ENCODE measurements at places on chromosomes 2 and 18.
A peak's percentile ranks its signal among the peaks of the same experiment; 100 is the strongest.

DNA sequence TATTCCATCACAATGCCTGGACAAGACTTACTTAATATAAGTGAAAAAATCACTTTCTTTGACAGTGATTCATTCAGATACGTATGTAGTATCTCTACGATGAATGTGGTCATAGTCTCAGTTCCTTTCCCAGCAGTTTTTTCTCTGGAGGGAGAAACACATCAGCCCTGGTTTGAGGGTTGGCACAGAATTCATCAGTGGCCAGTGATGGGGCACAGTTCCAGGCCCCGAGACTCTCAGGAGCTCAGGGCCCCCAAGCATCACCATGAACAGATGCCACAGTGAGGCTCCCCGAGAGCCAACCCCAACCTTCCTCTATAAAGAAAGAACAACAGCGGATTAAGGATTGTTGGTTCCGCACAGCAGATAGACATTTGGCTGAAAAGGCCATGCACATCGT, 12.5 kb downstream of the PRKAG3 start:
- no peak for DNase-seq

GRCh38 chr2:167133614-167134013, 245.3 kb downstream of the XIRP2 start:
- DNase-seq = no peak

GRCh38 chr18:22193466-22193865, 24.1 kb downstream of the GATA6 start:
- no peak for DNase-seq

- no peak for DNase-seq
Measured at GRCh38 chr2:201735486-201735885, 37.0 kb upstream of the MPP4 start.

- no peak for DNase-seq
Measured at GRCh38 chr2:145596416-145596815, 1076.5 kb upstream of the ZEB2 start.

DNA sequence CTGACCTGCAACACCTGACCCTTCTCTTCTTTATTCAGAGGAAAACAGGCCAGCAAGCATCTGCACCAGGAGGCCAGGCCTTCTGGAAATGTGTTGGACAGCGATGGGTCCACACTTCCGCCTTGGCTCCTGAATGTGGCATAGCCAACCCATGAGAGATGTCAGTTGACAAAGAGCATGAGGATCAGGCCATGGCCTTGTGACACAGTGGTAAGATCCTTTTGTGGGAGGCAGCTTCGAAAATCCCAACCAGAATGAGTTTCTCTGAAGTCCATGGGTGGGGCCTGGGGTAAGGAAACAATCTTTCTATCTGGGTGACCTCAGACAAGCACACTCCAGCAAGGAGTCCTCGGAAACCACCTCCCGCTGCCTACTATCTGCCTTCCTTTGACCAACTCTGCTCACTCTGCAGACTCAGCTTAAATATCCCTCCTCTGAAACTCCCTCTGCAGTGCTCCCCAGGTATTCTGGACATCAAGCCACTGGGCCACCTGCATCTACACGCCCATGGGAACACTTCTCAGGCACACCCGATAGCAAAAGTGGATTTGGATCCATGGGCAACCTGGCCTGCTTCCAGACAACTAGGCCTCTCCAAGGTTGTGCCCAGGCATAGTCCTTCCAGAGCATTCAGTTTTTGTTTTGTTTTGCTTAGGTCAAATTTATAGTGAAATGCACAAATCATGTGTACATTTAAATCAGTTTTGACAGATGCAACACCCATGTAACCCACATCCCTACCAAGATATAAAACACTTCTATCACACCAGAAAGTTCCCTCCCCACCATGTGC, 3.6 kb upstream of the SH2D6 start:
- DNase-seq = no peak

GRCh38 chr2:42050010-42050702, 2.3 kb downstream of the PKDCC start:
- DNase-seq = no peak

DNA sequence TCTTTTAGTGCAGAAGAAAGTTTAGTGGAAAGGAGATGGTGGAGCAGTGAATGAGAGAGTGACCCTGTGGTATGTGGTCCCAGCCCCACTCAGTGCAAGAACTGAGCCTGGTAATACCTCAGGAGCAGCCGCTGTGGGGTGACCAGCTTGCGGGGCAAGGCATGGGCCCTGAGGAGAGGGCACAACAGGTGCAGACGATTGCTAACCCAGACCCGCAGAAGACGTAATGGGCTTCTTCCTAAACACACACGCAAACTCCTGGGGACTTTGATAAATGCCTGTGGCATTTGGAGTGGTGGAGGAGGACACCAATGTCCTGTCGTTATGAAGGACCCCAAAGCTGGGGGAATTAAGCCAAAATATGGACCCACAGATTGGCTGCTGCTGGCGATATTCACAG, 78.7 kb downstream of the GFPT1 start:
- no peak for DNase-seq

DNA sequence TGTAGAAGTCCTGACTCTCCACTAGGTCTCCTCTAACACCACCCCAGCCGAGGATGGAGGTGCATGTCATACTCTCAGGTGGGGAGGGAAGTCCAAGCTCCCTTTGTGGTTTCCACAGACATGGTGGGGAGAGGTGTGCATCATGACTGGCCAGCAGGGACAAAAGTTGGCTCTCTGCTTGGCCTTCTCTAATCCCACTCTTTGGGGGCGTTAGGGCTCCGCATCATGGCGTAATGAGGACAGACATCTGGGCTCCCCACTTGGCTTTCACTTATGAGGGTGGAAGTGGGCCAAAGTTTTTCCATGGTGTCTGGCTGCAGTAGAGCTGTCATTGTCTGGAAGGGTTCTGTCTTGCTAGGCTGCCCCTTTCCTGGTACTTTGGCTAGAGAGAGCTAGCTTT, 80.7 kb upstream of the DAPL1 start:
- DNase-seq = no peak

GRCh38 chr2:39623917-39624316, 41.8 kb upstream of the TMEM178A start:
- no peak for DNase-seq

DNA sequence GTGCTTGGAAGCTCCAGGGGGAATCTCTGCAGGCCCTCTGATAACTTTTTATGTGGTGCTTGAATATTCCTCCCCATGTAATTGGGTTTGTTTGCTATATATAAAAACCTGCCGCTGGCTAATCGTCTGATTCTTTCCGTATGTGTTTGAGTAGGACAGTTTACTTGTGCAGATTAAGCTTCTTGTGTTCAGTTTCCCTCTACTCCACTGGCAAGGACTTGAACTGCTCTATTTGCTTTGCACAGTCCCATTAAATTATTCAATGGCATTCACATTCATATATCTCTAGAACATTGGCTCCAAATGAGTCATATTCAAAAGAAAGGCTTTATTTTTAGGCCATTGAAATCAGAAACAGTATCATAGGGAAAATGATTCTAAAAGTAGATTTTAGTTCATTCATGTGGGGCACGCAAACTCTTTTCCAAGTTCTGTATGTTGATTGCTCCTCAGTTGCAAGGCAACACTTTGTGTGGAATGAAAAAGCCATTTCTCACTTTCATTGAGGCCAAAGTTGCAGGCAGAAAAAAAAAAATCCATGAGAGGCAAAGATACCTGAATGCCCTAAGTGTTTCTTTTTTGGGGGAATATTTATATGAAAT, 1682.3 kb upstream of the PIK3C3 start:
- no peak for DNase-seq

GRCh38 chr18:22459491-22459890, 41.8 kb upstream of the CTAGE1 start:
- no peak for DNase-seq

GRCh38 chr2:239870276-239870675, 154.9 kb downstream of the NDUFA10 start:
- DNase-seq = no peak

- no peak for DNase-seq
Measured at GRCh38 chr2:230877116-230877758, 12.5 kb downstream of the ITM2C start.

- no peak for DNase-seq
Measured at GRCh38 chr2:148903294-148903693, 28.3 kb downstream of the KIF5C start.

DNA sequence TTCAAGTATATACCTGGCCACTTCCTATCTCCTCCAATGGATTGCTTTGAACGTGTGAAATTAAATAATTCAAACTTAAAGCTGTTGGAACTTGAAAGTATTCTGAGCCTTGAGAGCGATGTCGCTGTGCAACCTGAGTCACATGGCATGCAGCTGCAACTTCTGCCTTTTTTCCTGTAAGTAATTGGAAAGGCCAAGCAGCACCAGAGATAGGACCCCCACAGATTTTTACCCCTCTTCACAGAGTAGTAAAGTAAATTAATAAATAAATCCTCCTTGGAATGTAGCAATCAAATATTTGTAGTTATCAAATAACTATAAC, 3.2 kb upstream of the RNF149 start:
- DNase-seq = no peak

DNA sequence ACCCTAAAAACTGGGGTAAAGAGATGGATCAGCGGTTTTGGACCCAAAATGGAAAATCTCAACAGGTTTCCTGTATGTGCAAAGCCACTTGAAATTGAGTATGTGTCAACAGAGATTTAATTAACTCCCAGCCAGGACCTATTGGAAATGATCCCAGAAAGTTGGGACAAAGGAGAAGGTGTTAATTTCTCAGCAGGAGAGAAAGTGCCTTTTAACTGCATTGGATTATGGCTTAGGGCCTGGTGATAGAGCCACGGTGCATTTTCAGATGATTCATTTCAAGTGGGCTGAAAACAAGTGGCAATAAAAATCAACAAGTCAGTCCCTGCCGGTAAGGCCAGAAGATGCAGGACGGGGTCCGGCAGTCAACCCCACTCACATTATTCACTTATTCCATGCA, 80.2 kb upstream of the BCL11A start:
- no peak for DNase-seq

DNA sequence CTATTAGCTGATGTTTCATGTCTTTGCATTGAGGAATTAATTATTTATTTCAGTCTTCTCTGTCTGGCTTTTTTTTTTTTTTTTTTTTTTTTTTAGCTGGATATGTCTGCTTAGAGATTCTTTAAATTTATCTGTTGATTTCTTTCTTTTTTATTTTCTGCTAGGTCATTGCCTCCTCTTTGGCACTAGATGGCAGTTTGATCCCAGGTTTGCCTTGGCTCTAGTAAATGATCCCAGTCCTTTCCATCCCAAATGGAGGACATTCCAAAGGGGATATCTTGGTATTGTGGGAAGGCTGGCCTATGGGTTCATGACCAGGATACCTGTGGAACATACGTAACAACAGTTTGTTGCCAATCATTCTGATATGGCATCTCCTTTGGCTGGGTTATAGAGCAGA, 339.5 kb upstream of the GCFC2 start:
- DNase-seq = no peak

DNA sequence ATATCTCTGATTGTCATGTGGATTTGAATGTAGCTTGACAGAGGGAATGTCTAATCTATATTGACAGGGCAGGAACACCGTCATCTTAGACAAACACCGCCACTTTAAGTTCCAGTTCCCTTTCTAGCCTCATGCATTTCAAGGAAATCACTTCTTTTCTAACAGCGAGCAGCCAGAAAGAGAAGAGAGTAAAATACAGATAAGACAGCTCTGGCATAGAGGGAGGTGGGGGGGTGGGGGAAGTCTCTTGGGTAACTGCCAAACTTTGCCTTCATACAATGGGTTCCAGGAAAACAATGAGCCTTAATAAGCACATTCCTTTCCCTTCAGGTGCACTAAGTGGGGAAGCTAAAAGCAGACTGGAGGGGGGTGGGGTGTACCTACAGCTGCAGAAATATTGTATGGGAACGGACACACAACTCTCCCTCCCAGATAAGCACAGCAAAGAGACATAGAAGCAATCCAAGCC, 37.2 kb downstream of the CASP10 start:
- no peak for DNase-seq

GRCh38 chr2:11213975-11214374, 58.7 kb downstream of the SLC66A3 start:
- no peak for DNase-seq

GRCh38 chr2:159484532-159484931, 131.8 kb downstream of the BAZ2B start:
- no peak for DNase-seq

DNA sequence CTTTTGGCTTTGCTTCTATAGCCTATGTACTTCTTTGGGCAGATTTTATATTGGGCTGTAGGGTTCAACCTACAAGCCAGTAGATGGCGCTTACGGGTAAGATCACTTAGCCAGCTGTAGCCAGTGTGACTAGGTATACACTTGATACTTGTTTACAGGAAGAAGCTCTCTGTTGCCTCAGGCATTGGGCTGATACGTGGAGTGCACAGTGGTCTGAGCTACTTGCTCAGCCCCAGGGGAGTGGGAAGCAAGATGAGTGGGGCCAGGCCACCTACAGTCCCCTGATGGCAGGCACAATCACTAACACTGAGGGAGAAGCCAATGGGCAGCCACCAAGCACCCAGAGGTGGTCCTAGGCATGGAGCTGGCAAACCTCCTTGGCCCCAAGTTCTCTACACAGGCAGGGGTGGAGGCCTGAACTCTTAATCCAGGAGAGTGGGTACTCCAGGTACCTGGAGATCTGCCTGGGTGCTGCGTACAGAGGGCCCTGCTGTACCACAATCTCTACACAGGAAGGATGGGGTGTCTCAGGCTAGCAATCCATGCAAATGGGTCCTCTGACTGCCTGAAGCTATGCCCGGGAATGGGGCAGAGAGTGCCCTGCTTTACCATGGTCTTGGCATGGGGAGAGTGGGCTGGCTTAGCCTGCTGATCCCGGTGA, 122.2 kb downstream of the NCOA1 start:
- DNase-seq = peak; percentile 71

GRCh38 chr18:78239090-78239457, 740.5 kb upstream of the SALL3 start:
- no peak for DNase-seq

- DNase-seq = no peak
Measured at GRCh38 chr2:88471083-88471942, 18.8 kb upstream of the FOXI3 start.

- DNase-seq = peak; percentile 6
Measured at GRCh38 chr2:121736140-121736461, 574 bp downstream of the NIFK start.

DNA sequence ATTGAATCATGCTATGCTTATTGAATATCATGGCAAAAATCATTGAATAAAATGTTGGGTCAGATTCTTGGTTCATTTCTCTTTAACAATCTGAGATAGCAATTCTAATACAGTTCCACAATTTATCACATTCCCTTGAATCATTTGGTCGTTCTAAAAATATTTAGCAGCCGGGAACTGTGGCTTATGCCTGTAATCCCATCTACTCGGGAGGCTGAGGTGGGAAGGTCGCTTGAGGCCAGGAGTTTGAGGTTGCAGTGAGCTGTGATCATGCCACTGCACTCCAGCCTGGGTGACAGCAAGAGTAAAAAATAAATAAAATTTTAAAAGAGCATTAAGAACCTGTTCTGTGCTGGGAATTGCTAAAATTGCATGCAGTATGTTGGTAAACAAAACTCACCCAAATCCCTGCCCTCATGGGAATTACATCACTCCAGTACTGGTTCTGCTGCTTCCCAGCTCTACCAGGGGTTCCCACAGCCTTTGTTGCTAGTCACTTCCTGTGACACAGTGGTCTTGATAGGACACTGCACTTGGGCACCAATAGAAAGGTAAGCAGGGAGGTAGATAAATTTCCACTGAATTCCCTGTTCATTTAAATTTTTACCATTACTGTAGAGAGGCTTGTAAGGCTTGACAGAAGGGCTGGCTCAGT, 200.4 kb downstream of the CTNNA2 start:
- peak; percentile 25 for DNase-seq
